ENCODE measurements at places on chromosomes 5 and 9. TPM values are rescaled to one million over a fixed set of nuclear protein-coding genes. Genes with fewer than 3 reads are reported as not detected.

DNA sequence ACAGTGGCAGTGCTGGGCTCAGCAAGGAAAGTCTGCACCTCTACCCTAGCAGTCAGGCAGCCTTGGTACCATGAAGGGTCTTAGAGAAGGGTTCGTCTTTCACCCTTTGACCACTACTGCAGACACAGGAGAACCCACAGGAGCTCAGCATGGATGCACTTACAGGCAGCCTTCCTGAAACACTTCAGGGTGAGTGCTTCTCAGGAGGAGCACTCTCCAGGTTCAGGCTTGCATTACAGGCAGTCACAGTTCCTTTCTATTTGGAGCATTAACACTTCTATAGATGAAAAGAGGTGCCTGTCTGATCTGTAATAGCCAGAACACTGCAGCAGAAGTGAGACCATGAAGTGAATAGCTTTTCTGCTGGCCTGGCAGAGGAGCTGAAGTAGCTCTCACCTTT is 8.7 kb upstream of the CYLC2 start:
- DNase-seq: no peak

GRCh38 chr5:92849756-92850155 is 731.3 kb downstream of the NR2F1-AS1 start:
- no peak for DNase-seq

DNA sequence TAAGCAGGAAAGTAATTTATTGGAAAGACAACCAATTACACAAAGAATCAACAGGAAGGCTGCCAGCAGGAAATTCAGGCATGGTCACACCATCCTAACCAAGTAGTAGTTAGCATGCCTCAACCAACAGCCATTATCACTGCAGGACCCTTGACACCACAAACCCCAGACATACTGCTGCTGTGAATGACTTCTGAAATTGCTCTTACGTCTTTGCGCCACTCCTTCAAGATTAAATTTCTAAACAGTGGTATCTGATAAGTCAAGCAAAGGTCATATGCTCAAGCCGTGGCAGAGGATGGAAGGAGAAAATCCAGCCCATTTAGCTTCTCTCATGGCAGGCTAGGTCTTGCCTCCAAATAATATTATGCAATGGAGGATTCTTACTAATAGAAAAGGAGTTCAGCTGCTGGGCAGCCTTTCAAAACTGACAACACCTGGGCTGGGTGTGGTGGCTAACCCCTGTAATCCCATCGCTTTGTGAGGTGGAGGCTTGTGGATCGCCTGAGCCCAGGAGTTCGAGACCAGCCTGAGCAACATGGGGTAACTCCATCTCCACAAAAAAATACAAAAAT is 5.0 kb upstream of the PTGER4 start:
- DNase-seq: no peak

DNA sequence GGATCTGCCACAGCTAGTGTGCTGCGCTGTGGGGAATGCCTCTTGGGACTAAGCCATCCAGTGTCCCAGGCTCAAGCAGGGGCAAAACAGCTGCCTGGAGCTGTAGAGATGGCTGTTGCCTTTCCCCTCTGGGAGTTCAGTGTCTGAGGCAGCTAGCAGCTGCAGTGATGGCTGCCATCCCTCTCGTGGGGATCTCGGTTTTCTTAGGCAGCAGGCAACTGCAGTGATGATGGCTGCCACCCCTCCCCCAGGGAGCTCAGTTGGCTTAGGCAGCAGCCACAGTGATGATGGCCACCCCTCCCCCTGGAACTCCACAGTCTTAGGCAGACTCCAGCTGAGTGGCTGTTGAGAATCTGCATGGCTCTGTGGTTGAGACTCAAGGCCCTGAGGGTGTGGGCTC is 1389.2 kb upstream of the NUDT12 start:
- no peak for DNase-seq

Gene TAF11L2
- not detected for total RNA-seq

DNA sequence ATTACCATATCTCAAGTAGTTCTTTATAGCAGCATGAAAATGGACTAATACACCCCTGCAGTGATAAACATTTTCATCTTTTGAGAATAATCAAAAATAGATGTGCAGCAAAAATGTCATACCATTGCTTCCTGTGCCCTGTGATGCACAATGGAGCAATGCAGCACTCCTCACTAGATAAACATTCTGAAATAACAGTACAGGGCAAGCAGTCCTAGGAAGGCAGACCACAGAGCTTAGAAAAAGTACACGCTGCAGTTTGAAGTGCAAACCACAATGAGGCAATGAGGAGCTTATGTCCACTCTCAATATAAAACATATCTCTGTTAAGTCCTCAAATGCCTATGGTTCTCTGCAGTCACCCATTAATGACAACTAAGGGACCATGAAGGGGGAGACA is 367.6 kb downstream of the PDE4D start:
- DNase-seq: no peak

- DNase-seq: no peak
These were observed 6.4 kb downstream of the ABLIM3 start for GRCh38 chr5:149147676-149148075.

DNA sequence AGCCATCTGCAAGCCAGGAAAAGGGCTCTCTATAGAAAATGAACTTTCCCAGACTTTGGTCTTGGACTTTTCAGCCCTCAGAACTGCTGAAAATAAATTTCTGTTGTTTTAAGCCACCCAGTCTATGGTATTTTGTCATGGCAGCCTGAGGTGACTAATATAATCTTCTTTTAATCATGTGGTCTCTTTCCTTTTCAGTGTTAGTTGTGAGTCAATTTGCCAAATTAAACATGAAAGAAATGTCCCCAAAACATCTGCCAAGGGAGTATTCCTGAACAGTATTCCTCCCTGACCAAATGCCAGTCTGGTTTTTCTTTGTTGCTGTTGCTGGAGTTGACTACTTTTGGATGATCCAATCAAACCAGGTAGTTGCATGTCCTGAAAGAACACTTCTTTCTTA is 4.7 kb upstream of the YTHDC2 start:
- DNase-seq: no peak

Gene IL33
- total RNA-seq: 18.6 TPM

Gene ACOT12
- not detected for total RNA-seq

DNA sequence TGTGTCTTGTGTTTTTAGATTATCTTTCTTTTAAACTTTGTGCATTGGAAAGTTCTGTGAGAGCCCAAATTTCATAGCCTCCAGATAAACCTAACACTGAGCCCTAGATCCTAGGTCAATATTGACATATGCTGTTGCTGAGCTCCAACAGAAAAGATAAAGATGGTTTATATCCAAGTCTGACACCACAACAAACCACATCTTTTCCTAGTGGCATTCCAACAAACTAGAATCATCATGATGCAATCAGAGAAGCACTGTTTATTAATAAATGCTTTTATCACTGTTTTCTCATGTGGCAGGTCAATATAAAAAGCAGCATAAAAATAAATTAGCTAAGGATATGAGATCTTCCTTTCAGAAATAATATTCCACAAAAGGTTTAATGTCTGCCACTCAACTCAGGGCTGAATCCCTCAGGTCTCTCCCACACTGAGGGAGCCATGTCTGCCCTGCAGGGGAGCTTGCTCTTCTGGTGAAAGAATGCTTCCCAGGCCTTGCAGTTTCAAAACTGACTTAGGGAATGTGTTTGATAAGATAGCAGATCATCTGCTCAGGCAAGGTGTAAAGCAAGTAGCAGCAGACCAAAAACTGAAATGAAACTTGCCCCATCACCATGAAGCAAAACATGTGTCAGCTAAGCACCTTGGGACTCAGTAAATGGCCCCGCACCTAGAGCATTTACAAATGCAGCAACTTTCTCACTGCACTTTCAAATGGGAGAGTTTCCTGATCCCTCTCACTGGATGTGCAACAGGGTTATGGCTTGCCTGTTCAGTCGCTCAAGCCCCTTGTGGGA is 493.0 kb downstream of the AGTPBP1 start:
- DNase-seq: no peak

DNA sequence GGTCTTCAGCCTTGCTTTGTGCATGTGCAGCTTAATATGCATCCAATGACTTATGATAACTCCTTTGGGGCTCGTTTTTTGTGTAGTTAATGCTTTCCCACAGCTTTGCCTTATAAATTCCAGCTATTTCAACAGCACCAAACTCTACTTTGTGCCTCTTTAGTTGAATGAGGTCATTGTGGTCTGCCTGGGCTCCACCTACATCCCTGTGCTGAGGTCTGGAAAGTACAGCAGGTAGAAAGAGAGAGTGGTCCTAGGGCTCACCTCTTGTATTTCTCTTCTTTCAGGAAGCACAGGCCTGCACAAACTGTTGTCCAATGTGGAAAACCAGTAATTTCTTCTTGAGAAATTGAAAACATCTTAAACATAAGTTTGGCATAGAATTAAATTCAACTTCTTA is 167.2 kb downstream of the XRCC4 start:
- DNase-seq: no peak

GRCh38 chr9:113409481-113409880 is 994 bp downstream of the POLE3 start:
- no peak for DNase-seq

DNA sequence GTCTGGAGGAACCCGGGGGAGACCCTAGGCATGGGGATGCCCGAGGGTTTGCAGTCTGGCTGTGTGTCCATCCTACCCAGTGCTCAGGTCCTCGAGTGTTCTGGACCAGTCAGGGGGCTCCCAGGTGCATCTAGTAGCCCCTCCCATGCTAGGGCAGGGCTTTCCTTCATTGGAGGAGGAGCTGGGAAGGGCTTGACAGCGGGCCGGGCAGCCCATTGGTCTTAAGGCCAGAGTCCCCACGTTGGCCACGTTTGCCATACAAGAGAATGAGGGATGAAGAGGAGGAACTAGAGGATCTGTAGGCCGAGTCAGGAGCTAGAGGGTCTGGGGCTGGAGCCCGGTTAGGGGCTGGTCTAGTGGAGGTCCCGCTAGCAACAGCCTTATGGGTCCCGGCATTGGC is 37.3 kb upstream of the CTSV start:
- DNase-seq: no peak

DNA sequence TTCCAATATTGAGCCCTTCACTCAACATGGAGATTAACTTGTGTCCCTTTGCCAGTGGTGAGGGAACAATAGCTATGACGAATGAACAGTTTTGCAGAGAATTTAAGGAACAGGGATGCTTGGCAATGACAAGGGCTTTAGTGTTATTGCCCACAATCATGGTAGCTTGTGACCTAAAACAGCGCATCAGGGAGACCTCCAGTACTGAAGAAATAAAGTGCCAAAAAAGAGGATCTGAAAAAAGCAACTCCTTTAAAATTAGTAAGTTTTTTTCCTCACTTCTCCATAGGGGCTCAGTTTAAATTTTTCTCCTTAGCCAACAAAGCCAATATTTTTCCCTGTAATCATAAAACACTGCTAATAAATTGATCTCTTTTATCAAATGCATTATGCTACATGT is 41.8 kb upstream of the PAM start:
- no peak for DNase-seq

Gene GNG10
- total RNA-seq: 36.4 TPM

- DNase-seq: no peak
These were observed 69.0 kb upstream of the GGTA1 start for GRCh38 chr9:121568343-121569265.

DNA sequence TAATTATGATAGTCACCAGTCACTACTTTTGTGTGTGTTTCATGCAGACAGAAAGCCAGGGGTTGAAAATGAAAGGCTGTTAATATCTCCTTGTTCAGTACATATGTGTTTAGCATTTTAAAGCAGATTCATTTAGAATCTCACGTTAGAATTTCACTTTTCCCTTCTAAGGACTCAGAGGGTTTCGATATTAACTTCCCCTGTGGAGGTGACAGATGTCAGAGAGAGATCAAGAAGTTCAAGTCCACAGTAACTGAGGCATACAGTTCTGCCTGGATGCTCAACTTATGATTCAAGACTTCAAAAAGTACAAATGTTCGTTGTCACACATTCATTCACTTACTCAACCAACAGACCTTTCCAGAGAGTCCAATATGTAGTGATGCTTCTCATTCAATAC is 251.1 kb downstream of the EBF1 start:
- no peak for DNase-seq

Gene CMBL
- 31.2 TPM for total RNA-seq

- DNase-seq: no peak
These were observed 254.9 kb downstream of the PLK2 start for GRCh38 chr5:58204966-58205365.

Gene SHC3
- total RNA-seq: 0.16 TPM

Measured in cardiac septum (tissue), 1 donor.